Activated CD8-positive, alpha-beta memory T cell treated with anti-CD3 and anti-CD28 coated beads for 48 hours (primary cell): ENCODE measurements at places on chromosomes 2 and 18.

GRCh38 chr18:66325251-66325650, 278.6 kb downstream of the CDH19 start:
- no peak for DNase-seq

DNA sequence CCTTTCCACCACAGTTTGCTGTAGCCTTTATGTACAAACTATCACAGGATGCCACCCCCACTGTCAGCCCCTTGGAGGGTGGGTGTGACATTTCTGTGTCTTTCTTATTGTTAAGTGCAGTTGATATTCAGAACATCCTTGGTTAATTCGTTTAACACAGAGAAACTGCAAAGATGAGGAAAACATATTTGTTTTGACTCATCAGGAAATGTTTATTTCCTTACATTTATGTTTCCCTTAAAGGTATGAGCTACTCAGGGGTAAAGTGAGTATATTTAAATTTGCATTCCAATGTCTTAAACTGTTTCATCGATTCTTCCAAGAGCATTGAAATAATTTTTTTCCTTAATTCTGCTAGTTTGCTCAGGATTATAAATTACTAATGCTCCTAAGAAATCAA, 243.4 kb downstream of the RDH14 start:
- no peak for DNase-seq

DNA sequence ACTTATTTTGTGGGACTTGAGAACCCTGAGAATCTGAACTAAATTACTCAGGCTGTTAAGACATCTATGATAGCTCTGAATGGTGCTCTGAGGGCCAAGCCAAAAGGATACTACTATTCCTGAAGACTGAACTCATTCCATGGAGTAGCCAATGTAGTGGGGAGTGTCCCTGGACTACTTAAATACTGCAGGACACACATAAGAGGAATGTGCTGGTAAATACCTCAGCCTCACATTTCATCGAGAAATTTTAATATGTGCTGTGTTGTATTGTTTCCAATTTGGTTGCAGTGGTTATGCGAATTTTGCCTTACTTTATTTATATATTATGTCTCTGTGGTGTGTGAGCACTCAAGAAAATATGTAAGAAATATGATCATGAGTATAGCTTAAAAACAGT, 264.4 kb upstream of the FIGN start:
- no peak for DNase-seq

DNA sequence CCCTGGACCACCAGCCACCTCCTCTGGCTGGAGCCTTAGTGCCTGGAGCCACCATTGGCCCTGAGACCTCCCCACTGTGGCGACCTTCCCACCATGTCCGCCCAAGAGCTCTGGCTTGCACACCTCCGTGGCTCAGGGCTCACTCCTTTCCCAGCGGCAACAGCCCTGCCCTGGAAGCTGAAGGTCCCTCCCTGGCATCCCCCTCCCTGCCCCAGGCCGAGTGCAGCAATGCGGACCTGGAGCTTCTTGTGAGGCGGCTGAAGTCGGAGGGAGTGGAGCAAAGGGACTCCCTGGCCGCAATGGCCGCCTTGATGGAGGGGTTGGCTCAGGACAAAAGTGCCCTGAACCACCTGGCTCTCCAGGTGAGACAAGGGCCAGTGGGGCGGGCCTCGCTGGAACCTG, 28.6 kb downstream of the CROCC2 start:
- no peak for DNase-seq

- no peak for DNase-seq
Measured at GRCh38 chr2:153138651-153139375, 339.7 kb downstream of the RPRM start.

DNA sequence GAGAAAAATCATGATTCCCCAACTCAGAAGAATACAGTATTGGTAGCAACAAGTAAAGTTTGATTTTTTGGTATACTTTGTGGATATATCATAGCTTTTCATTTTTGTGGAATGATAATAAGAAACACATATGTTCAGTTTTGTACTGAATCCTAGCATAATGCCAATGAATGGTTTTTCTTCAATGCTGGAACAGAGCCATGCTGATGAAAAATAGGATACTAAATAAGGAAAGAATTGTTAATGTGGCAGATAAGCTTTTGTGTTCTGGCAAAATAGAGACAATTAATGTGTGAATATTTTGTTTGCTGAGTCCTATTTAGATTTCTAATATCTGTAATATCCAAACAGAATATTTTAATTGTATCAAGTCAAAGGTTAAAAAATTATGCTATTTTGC, 21.9 kb downstream of the CD28 start:
- no peak for DNase-seq

DNA sequence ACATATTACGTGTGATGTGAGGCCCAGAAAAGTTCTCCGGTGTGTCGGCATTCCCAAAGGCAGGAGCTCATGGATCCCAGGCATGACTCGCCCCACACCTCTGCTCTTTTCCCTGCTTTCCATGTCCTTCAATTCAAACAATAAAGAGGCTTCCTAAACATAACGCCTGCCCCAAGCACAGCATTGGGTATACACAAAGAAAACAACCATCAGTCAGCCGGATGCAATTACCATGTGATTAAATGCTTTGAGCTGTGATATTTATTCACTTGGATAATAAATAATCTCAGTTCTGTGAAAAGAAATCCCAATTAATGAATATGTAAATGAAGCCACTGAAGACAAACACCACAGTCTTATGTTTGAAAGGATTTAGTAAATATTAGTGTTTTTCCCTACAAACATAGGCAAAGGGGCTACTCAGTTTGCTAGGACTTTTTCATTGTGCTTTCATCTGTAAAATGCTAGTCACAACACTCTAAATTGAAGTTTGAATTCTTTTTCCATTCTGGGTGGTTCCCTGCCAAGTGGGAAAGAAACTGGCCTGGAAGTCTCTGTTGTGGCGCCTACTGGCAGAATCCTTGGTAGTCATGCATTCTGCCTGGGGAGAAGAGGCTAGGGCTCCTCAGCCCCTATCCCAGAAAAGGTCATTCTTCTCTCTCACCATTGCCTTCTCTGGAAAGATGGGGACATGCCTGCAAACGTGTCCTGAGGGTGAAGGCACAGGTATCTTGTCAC, 144.7 kb downstream of the COL6A3 start:
- no peak for DNase-seq

- DNase-seq = no peak
Measured at GRCh38 chr2:123652320-123652719, 372.8 kb upstream of the CNTNAP5 start.

GRCh38 chr18:73316513-73316912, 448.7 kb upstream of the NETO1 start:
- no peak for DNase-seq

DNA sequence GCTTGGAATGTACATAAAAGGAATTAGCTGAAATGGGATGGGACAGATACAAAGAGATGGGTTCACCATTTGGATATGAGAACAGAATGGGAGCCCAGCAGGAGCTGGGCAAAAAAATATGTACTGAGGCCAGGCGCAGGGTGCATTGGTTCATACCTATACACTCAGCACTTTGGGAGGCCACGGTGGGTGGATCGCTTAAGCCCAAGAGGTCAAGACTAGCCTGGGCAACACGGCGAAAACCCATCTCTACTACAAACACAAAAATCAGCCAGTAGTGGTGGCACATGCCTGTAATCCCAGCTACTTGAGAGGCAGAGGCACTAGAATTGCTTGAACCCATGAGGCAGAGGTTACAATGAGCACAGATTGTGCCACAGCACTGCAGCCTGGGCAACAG, 30.4 kb downstream of the SCN7A start:
- DNase-seq = no peak

GRCh38 chr2:152950126-152950525, 231.7 kb downstream of the ARL6IP6 start:
- no peak for DNase-seq

GRCh38 chr18:38301621-38302020, 736.0 kb upstream of the CELF4 start:
- no peak for DNase-seq

DNA sequence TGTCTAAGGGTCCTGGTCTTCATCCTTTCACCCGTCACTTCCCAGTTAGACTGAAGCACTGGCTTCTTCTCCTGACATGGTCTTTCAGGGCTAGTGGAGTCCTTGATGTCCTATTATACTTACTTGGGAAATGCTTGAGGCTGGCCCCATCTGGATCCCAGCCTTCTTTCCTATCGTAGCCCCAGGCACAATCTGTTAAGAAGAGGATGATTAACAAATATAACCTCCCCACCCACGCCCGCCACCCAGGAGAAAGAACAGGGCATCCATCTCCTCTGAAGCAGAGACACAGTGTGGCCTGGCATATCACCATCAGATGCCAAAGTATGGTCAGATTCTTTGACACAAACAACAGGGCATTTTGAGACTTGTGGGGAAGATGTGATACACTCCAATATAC, 530.1 kb downstream of the SOX11 start:
- no peak for DNase-seq

DNA sequence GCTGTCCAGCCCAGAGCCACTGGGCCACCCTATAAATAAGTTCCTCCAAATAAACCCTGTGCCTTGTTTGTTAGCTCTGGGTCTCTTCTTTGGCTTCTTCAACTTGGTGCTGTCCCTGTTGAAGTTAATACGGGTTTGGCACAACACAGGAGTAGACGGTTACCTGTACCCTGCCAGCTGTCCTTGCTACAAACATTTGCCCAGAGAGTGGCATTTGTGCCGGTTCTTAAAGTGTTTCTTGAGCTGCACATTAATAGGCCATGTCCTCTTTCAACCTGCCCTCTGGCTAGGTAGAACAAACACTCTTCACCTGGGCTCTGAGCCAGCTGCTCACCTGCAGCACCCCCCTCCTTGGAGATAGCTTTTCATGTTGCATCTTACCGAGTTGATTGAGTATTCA, 139.2 kb downstream of the NEDD4L start:
- no peak for DNase-seq

DNA sequence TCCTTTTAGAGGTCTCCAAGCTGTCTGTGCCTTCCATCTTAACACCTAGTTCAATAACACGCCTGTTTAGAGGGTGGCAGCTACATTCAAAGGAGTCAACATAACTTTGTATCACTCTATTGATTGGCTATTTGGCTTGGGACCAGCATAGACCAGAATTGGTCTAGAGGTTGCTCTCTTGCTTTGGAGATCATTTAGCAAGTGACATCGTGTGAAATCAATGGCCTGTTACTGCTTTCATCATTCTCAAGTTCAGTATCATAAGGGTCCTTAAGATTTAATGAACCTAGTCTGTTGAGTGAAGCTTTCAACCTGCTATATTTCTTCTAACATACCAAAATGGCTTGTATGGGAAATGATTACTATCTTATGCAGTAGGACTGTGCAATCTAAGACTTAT, 768.2 kb downstream of the NRXN1 start:
- no peak for DNase-seq

- DNase-seq = no peak
Measured at GRCh38 chr2:45069684-45070083, 60.4 kb upstream of the SIX2 start.

DNA sequence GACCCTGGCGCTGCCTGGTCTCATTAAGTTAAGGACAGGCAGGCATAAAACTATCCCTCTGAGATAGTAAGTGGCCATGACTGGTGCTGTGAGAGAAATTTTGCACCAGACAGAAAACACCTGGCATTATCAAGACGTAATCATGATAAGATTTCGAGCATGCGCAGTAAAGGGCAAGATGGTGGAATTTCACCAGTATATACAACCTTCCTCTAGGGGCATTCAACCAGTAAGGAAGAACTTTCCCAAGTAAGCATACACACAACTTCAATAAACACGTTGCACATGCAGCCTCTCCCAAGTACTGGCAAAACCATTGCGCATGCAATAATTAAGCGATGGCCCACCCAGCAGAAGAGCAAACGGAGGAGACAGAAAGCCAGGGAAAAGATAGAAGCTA, 1376.4 kb upstream of the CRIM1 start:
- DNase-seq = no peak

GRCh38 chr2:1278125-1278524, 135.1 kb upstream of the TPO start:
- no peak for DNase-seq

- DNase-seq = no peak
Measured at GRCh38 chr2:66530651-66531050, 95.7 kb downstream of the MEIS1 start.

DNA sequence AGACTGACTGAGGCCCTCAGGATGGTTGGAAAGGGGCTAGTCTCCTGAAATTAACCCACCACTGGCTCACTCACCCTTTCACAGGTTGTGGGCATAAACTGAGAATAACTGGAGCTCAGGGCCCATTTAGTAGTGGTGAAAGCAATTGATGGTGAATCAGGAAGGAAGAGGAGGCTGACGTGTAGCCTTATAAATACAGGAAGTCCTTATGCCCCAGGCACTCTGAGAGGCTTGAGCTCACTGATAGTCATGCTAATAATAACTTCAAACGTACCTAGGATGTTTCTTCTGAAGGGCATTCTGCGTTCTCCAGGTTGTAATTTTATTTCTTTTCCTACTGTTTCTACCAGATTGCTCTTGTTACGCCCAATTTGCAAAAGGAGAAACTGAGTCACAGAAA, 328.4 kb downstream of the CLIP4 start:
- DNase-seq = no peak

- DNase-seq = no peak
Measured at GRCh38 chr18:32760391-32760790, 12.4 kb downstream of the KLHL14 start.

DNA sequence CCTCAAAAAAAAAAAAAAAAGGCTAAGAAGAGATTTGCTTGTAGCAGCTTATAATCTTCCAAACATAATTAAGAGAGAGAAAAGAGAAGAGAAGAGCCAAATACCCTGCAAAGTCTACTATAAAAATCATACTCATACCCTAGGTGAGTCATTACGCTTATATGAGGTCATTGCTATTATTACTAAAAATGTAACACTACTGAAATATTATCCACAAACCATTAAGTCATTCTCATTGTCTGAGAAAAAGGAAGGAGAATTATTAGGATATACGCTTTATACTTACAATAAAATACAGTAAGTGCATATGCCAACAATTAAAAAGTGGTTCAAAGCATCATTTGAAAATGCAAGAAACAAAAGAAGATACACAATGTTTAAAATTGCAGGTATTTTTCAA, 66.5 kb downstream of the COLEC12 start:
- no peak for DNase-seq

DNA sequence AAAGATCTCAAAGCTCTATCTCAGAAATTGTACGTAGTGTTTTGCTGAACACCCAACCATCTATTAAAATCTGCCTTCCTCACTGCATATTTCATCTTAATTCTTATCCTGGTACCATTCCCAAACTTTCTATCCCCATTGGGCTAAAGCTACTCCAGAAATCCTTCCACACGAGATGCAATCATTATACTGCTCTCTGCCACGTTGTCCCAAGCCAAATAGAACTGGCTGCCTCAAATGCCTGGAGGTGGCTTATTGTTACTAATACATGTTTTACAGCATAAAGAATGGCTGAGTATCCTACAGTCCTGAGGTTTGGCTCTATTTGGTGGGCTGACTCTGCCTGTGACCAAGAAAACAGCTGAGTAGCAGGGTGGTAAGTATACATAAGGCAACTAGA, 306.0 kb upstream of the ACVR2A start:
- DNase-seq = no peak

- DNase-seq = no peak
Measured at GRCh38 chr2:121094845-121095244, 190.2 kb downstream of the TFCP2L1 start.

GRCh38 chr2:44456946-44457345, 95.2 kb downstream of the CAMKMT start:
- no peak for DNase-seq

GRCh38 chr2:148317598-148317997, 296.7 kb downstream of the MBD5 start:
- DNase-seq = no peak

- DNase-seq = no peak
Measured at GRCh38 chr2:185128346-185128745, 530.0 kb downstream of the ZNF804A start.
